ENCODE measurements at places on chromosomes 3 and 15. TPM values are rescaled to one million over a fixed set of nuclear protein-coding genes. Genes with fewer than 3 reads are reported as not detected.

GRCh38 chr3:45807681-45808540 lies 11.6 kb upstream of the SLC6A20 start:
- no peaks in the 10 kb centered on the region for H3K27me3 ChIP-seq
- H3K36me3 ChIP-seq: peaks cover 1% of the 10 kb centered on the region
- H3K4me1 ChIP-seq: no peaks in the 10 kb centered on the region
- no peak for DNase-seq

DNA sequence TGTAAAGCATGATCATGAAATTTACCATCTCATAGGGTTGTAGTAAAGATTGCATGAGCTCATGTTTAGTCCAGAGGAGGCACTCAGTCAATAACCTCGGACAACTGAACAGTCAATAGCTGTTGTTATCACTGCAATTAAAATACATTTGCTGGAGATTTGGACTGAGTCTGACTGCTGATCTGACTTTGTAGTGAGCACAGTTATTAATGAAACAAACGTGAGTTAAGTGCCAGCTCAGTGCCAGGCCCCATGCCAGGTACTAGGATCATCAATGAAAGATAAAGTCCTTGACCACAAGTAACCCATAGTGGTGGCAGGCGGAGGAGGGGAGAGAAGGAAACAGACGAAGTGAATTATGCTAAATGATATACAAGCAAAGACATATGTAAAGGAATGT lies 43.7 kb upstream of the PRICKLE2 start:
- H3K36me3 ChIP-seq: no peaks in the 10 kb centered on the region
- no peak overlapping the region for H3K27ac ChIP-seq
- DNase-seq: no peak

GRCh38 chr3:136404056-136404455 lies 153.9 kb downstream of the PCCB start:
- no peaks in the 10 kb centered on the region for H3K27me3 ChIP-seq
- DNase-seq: no peak
- no peak overlapping the region for H3K27ac ChIP-seq
- no peak overlapping the region for H3K4me3 ChIP-seq
- H3K36me3 ChIP-seq: peaks cover 24% of the 10 kb centered on the region

DNA sequence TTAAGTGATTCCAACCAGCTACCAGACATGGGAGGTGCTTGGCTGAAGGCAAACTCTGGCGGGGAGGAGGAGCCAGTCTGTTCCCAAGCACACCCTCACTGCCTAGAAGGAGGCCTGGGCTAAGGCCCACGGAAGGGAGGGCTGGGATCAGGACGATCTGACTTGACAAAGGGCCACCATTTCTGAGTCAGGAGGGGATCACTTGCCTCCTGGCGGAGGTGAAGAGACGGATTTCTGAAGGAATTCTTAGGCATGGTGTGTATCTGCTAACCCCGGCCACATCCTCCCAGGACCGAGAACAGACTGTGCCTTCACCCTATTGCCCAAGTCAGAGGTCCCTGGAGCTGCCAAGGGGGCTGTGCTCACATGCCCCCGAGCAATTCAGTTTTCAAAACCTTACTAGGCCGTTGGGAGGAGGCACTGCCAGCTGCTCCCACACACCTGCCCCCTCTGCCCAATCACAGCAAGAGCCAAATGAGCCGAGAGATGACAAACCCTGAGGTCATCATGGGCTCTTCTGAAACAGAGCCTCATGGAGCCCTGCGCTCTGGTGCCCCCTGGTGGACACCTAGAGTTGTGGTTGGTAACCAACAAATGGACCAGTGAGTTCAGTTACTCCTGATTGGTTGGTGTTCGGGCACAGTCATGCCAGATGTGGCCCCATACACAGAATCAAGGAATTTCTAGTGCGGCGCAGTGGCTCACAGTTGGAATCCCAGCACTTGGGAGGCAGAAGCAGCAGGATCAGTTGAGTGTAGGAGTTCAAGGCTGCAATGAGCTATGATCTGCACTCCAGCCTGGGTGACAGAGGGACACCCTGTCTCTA lies 6.5 kb upstream of the TNK2 start:
- H3K27me3 ChIP-seq: no peaks in the 10 kb centered on the region
- H3K4me1 ChIP-seq: peaks cover 2% of the 10 kb centered on the region
- peak; percentile 92 for DNase-seq

DNA sequence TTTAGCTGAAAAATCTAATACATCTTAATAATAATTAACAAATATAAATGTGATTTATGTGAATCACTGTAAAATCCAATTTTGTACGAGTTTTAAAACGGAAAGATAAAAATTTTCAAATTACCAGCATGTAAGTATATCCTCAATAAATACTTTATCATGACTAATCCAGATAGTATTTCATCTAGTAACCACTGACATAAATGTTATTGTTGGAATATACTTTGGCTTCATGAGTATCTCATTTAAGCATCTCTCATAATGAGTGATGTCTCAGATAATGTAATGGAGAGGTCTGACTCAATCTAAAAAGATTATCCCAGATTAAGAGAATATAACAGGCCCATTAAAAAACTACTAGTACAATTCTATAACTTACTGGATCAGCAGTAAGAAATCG lies 216.3 kb downstream of the STAG1 start:
- H3K36me3 ChIP-seq: no peaks in the 10 kb centered on the region
- H3K4me3 ChIP-seq: no peak overlapping the region
- no peaks in the 10 kb centered on the region for H3K4me1 ChIP-seq
- no peak overlapping the region for H3K27ac ChIP-seq
- no peak for DNase-seq

DNA sequence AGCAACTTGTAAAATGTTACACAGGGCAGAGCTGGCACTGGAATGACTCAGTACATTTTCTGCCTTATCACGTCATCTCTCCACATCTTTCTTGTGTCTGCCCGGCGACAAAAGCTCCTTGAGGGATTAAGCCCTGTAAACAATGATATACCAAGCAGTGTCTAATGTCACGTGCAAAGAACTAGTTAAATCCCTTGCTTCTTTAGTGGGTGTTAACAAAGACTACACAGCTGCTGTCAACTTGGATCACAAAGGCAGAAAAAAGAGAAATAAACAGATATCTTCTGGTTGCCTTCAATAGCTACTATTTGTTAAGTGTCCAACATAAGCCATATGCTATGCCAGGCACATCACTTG lies 48.1 kb upstream of the FRMD4B start:
- no peak for DNase-seq
- H3K36me3 ChIP-seq: no peaks in the 10 kb centered on the region
- H3K27me3 ChIP-seq: no peaks in the 10 kb centered on the region
- no peak overlapping the region for H3K4me3 ChIP-seq

Gene FANCD2OS
- polyA plus RNA-seq: not detected

GRCh38 chr3:127211118-127212060 lies 18.5 kb downstream of the PRR23E start:
- H3K36me3 ChIP-seq: no peaks in the 10 kb centered on the region
- no peaks in the 10 kb centered on the region for H3K4me1 ChIP-seq
- H3K27ac ChIP-seq: no peak overlapping the region
- H3K4me3 ChIP-seq: no peak overlapping the region
- H3K27me3 ChIP-seq: no peaks in the 10 kb centered on the region

DNA sequence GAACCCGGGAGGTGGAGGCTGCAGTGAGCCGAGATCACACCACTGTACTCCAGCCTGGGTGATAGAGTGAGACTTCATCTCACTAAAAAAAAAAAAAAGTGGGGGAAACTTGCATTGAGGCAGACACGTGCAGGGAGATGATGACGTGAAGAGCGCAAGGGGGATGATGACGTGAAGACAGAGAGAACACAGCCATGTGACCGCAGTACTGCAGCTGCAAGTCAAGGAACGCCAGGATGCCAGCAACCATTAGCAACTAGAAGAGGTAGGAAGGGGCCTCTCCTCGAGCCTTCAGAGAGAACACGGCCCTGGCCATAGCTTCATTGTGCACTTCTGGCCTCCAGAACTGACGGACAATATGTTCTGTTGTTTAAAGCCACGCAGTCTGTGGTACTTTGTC lies 28.3 kb downstream of the RFT1 start:
- no peak overlapping the region for H3K27ac ChIP-seq
- H3K27me3 ChIP-seq: no peaks in the 10 kb centered on the region
- H3K4me1 ChIP-seq: no peaks in the 10 kb centered on the region
- H3K36me3 ChIP-seq: peaks cover 12% of the 10 kb centered on the region
- DNase-seq: no peak

DNA sequence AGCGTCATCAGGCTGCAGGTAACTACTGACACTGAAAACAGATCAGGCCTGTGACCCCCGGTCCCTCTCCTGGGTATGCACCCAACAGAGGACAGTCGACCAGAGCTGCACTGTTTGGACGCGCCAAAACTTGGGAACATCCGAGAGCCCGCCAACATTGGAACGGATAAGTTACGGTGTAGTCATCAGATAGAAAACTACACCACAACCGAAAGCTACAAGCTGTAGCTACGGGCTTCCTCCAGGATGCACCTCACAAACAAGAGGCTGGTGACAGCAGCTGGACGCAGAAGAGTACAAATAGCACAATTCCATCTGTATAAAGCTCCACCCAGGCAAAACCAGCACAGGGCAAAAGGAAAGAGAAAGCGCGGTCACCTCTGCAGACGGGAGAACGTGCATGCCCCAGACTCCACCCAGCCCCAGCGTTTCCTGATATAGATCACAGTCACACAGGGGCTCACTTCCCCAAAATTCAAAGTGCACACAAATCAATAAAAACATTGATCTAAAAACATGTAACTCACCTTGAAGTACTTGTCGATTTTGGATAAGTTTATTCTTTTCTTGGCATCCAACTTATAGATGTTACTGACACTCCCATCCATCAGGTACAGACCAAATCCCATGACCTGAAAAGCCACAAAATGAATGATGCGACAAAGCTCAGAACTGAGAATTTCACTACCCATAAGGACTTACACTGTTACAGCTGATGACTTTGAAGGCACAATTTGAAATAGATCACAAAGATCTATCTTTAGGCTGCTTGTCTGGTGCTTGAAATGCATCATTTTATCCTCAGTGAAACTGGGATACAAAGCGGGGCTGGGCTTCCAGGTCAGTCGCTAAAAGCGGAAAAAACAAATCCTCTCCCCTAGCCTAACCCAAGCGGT lies 43.3 kb downstream of the CYFIP1 start:
- H3K27ac ChIP-seq: no peak overlapping the region
- no peak overlapping the region for H3K4me3 ChIP-seq
- DNase-seq: no peak
- H3K27me3 ChIP-seq: no peaks in the 10 kb centered on the region

DNA sequence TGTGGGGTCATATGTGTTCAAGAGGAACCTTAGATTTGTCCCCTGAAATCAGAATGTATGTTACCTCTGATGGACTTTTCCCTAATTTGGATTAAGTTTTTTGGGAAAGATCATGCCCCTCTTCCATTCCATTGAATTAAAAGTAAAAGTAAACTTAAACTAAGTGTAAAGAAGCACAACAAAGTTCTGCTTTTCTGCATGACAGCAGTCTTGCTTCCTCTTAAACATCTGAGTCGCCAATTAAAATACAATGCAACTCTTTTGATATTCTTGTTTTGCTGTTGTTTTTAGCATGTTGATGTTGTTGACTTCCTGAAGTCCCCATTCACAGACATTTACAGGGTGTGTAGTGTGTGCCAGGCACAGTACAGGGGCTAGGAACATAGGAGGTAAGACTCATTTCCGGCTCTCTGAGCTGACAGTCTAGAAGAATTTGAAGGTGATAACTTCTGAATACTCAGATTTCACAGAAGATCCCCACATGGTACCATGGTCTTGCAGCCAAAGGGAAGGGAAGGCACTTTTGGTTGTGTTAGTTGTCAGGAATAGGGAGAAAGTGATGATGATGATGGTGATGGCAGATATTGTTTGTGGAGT lies 45.0 kb downstream of the USP13 start:
- H3K4me3 ChIP-seq: no peak overlapping the region
- H3K4me1 ChIP-seq: no peaks in the 10 kb centered on the region
- H3K27ac ChIP-seq: no peak overlapping the region
- no peaks in the 10 kb centered on the region for H3K27me3 ChIP-seq
- H3K36me3 ChIP-seq: no peaks in the 10 kb centered on the region

Gene WDR93
- not detected for polyA plus RNA-seq

Gene CCR8
- polyA plus RNA-seq: not detected

Gene CPN2
- polyA plus RNA-seq: not detected

DNA sequence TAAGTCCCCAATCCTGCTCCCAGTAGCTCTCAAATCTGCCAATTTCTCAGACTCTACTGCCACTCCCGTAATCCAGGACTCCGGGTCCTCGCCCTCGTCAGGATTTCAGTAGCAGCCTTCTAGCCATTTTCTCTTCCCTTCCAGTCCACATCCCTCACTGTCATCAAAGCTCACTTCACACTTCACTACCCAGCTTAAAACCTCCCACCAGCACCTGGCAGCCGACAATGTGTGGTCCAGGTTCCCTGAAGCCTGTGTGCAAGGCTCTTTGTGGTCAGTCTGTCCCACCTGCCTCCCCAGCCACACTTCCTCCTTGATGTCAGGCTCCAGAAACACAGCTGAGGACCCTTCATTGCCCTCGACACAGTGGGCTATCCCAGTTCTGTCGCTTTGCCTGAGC lies 304.5 kb upstream of the ROPN1 start:
- no peaks in the 10 kb centered on the region for H3K27me3 ChIP-seq
- no peaks in the 10 kb centered on the region for H3K4me1 ChIP-seq
- DNase-seq: no peak
- H3K4me3 ChIP-seq: no peak overlapping the region
- H3K36me3 ChIP-seq: no peaks in the 10 kb centered on the region
- H3K27ac ChIP-seq: no peak overlapping the region

Gene DAZL
- not detected for polyA plus RNA-seq

DNA sequence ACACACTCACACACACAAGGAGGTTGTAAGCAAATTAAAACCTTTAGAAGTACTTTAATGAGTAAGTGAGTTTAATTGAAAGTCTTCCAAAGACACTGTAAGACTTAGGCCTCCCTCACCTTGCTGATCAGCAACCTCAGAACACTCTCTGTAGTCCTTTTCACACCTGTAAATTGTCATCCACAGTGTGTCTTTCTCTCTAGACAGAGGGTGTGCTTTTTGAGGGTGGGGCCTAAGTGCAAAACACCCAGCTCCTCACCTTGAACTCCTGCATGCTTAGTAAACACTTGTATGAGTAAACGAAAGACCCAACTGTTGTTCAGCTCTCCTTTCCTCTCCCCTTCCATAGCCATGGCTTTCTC lies 183.2 kb upstream of the IL12A start:
- no peak overlapping the region for H3K4me3 ChIP-seq
- no peaks in the 10 kb centered on the region for H3K27me3 ChIP-seq
- no peak for DNase-seq
- no peaks in the 10 kb centered on the region for H3K4me1 ChIP-seq
- no peaks in the 10 kb centered on the region for H3K36me3 ChIP-seq

DNA sequence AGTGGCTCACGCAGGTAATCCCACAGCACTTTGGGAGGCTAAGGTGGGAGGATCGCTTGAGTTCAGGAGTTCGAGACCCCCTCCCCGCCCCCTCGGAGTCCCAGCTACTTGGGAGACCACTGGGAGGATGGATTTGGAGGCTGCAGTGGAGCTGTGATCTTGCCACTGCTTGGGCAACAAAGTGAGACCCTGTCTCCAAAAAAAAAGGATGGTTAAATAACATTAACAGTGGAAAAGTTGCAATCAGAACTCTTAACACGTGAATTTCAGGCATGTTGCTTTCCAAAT lies 1.4 kb upstream of the TMEM87A start:
- H3K4me1 ChIP-seq: peaks cover 15% of the 10 kb centered on the region
- DNase-seq: no peak
- peak overlapping the region; percentile 73 for H3K4me3 ChIP-seq
- peak overlapping the region; percentile 98 for H3K27ac ChIP-seq

Data from small intestine (tissue), 16 donors.